ENCODE measurements at places on chromosomes 16 and 17. TPM values are rescaled to one million over a fixed set of nuclear protein-coding genes. Genes with fewer than 3 reads are reported as not detected.

DNA sequence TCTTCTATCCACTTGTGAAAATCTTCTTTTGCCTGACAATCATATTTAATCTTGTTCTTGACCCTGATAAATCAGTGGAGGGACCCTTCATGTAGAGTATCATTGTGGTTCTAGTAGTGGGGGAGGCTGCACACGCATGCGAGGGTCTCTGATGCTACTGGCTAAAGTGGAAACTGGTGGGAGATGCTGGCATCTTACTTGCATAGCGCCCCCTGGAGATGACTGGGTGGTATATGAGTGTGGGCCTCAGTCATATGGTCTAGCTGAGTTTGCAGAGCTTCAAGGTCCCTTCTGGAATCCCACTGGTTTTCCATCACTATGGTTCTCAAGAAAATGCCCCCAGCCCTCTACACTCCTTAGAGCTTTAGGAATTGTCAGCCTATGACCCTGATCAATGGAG is 236.4 kb upstream of the AXIN2 start:
- DNase-seq: no peak

GRCh38 chr17:69949973-69950695 is 124.9 kb upstream of the KCNJ16 start:
- DNase-seq: no peak

GRCh38 chr17:66351033-66351432 is 48.6 kb downstream of the PRKCA start:
- no peak for DNase-seq

GRCh38 chr17:81050645-81051625 is 16.0 kb downstream of the BAIAP2 start:
- no peak for DNase-seq

GRCh38 chr16:60064026-60064425 is 1329.9 kb upstream of the GOT2 start:
- no peak for DNase-seq

Gene CCL14
- polyA plus RNA-seq: 15.0 TPM

All from left renal pelvis (tissue), 4 donors.